ENCODE measurements at places on chromosomes 3 and 15.

GRCh38 chr3:128395500-128396162 is 71.1 kb downstream of the DNAJB8 start:
- no peak for DNase-seq

GRCh38 chr3:181623924-181624694 is 87.6 kb upstream of the SOX2 start:
- DNase-seq = no peak

- DNase-seq = no peak
Observed at GRCh38 chr3:48202632-48203031, 14.4 kb upstream of the CDC25A start.

DNA sequence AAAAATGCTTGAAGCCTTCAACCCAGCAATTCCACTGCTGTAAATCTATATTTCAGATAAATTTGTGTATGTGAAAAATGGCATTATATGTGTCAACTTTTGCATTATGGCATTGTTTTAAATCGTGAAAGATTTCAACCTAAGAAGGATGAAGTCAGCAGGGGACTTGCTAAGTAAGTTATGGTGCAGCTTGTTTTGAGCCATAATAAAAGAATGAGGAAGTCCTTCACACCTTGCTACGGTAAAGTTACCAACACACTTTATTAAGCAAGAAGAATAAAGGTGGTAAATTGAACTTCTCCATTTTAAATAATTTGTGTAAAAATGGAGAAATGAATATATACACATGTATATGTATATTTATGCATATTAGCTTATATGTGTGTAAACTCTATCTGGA is 371.4 kb downstream of the ROBO2 start:
- no peak for DNase-seq

DNA sequence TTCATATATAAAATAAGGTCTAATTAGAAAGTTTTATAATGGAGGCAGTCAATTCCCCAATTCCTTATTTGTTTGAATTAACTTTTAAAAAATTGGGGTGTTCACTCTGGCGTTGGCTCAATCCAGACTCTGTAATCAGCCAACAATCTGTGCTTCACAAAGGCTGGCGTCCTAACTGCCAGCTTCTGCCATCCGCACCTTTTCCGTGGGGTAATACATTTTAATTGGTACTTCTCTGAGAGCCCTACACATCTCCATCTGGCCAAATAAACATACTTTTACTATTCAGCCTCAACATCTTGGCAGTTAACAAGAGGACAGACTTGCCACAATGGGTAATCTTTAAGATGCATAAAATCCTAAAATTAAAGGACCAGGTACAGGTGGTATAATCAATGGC is 125.2 kb upstream of the CCNL1 start:
- DNase-seq = no peak

- DNase-seq = no peak
Observed at GRCh38 chr3:119551598-119551997, 7.8 kb downstream of the CD80 start.

- no peak for DNase-seq
Observed at GRCh38 chr15:72740219-72740618, 43.3 kb downstream of the ADPGK start.

All from activated T-helper 1 cell treated with anti-CD3 and anti-CD28 coated beads, Interleukin-2, amount 50 U/mL, for 16 hours (primary cell).